Frontal cortex (tissue), 4 donors: ENCODE measurements at places on chromosomes 6 and 20. TPM values are rescaled to one million over a fixed set of nuclear protein-coding genes. Genes with fewer than 3 reads are reported as not detected.

DNA sequence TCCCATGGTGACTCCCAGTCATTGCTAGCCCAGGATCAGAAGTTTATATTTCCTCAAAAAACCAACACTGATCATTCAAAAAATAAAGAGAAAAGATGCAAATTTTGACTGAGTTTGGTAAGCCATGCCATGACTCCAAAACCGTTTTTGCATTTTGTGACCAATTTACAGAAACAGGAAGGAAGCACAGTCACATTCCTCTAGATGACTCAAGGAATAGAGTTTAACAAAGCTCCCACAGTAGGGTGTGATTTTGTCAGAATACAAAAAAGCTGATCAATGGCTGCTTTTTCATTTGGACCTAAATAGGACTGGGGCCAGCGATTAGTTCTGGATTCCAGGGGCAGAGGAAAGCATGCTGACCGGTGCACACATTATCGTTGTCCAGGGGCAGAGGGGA, 179.4 kb upstream of the AFDN start:
- DNase-seq, result no peak

The IL17F gene
- not detected for total RNA-seq

DNA sequence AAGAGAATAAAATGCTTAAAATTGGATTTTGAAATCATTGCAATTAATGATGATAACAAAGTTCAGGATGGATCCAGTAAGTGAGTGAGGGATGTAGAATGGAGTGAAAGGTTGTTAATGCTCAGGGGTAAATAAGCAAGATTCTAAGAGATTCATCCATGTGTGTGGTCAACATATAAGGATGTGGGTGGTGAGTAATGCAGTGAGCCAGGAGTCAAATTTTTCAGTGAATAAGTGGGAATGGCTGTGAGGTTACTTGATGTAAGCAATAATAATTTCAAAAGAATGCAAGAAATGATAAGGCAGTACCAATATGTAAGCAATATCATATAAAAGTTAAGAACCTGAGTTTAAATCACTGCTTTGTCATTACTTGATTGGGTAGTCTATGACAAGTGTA, 207.5 kb upstream of the ADGRB3 start:
- no peak for DNase-seq

GRCh38 chr20:34524426-34524825, 8.2 kb downstream of the DYNLRB1 start:
- DNase-seq, result no peak

The ARFGEF3 gene
- total RNA-seq, result 37.1 TPM

DNA sequence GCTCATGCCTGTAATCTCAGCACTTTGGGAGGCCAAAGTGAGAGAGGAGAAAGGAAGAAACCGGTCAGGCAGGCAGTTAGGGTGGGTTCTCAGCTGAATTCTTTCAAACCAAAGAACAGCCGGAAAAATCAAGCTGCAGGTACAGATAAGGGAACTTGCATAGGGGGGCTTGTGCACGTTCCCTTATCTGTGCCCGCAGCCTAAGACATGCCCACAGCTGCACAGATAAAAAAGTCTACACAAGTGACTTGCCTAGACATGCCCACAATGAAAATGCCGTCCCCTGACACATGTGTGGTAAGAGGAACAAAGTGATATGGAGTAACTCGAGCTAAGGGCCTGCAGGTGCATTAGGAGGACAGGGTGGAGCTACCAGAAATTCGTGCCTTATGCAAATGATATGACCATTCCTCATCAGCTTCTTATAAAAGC, 175.8 kb upstream of the SALL4 start:
- no peak for DNase-seq

The WDR46 gene
- 42.4 TPM for total RNA-seq

- DNase-seq, result no peak
These were observed 24.1 kb downstream of the BFSP1 start for GRCh38 chr20:17507032-17507431.

The CLPSL2 gene
- total RNA-seq, result not detected

- no peak for DNase-seq
These were observed 103.9 kb downstream of the CTNNBL1 start for GRCh38 chr20:37797669-37798175.

- no peak for DNase-seq
These were observed 27.2 kb downstream of the IL22RA2 start for GRCh38 chr6:137146206-137146605.

The SLC17A1 gene
- not detected for total RNA-seq

DNA sequence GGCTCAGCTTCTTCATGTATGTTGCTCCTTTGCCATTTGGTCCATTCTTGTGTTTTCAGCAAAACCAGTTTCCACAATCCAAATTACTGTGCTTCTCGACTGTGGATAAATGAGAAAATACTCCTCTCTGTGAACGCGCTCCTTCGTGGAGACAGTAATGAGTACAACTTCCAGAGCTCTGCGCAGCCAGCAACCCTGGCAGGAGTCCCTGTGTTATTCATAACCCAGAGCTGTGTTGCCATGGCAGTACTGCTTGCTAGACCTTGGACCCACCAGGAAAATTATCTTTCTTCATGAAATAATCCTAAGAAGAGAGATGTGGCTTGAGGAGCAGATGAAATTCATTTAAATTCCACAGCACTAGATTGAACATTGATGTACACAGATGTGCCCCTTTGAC, 73.7 kb downstream of the SLC22A3 start:
- DNase-seq, result no peak

DNA sequence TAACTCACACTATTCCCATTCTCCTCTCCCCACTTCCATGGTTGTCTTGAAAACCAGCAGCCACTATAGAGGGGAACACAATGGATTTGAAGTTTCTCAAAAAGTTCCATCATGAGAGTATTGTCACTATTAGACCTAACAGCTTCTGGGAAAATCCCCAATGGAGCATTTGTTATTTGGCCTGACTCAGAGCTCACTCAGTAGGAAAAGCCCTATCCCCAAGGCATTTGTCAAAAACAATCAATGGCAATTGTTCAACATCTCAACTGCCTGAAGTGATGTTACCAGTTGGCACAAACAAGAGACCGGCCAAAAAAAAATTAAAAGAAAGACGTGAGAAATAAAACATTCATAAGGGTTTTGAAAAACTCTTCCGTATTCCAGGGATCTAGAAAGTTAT, 98.8 kb downstream of the MYLK4 start:
- no peak for DNase-seq

DNA sequence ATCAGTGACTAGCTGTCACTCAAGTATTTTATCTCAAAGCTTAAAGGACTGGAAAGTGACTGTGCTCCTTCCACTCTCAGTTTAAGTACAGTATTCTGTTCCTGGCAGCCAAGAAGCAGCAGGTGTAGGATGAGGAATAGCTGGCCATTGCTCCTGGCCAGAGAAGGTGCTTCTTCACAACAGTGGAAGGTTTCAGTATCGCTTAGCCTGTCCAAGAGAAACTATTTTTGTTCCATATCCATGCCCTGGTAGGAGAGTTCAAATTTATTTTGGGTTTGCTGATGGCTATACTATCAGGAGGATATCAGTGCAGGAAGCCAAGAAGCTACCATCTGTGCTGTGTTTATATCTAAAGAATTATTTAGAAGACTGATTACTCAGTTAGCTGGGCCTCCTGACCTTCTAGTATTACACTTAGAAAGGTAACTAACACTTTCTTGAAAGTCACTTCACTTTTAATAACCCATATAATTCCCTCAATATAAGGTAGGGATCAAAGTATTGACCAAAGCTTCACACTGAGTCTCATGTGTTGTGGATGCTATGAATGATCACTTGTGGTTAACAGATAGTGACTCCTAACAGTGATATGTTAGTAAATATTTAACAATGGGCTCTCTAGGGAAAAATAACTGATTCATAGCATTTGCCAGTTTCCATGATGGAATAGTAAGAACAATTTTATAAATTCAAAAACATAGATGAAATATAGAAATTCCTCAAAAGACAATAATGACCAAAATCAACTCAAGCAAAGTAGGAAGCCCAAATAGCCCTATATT, 99.9 kb downstream of the AIG1 start:
- no peak for DNase-seq

DNA sequence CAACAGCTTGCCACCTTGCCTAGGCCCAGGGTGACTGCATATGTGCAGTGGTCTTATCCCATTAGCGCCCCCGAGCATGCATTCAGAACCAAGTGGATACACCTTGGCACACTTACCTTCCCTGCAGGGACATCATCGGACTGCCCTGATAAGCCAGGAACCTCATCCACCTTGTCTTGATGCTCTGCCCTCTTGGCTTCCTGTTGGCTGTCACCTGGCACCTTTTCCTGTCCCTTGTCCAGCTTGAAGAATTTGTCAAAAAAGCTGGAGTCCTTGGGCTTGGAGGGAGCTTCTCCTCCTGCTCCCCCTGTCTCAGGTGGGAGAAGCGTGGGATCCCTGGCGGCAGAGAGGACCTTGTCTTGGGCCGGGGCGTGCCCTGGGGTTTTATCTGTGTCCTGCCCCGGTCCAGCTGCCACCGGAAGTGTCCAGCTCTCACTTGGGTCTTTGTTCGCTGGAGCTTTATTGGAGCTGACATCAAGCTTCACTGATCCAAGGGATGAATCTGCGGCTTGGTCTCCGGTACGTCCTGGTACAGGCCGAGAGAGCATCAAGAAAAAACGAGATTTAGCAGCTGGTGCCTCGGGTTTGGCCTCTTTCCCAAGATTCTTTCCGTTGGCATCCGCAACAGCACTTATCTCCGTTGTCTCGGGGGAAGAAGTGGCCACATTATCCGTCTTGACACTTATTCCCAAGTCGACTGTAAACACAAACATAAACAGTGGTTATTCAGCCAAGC, 42.0 kb downstream of the BCAS1 start:
- DNase-seq, result peak; percentile 7

GRCh38 chr20:21508230-21509078, 5.4 kb downstream of the NKX2-2 start:
- DNase-seq, result peak; percentile 81

- no peak for DNase-seq
These were observed 297.3 kb upstream of the JAG1 start for GRCh38 chr20:10971096-10971495.

DNA sequence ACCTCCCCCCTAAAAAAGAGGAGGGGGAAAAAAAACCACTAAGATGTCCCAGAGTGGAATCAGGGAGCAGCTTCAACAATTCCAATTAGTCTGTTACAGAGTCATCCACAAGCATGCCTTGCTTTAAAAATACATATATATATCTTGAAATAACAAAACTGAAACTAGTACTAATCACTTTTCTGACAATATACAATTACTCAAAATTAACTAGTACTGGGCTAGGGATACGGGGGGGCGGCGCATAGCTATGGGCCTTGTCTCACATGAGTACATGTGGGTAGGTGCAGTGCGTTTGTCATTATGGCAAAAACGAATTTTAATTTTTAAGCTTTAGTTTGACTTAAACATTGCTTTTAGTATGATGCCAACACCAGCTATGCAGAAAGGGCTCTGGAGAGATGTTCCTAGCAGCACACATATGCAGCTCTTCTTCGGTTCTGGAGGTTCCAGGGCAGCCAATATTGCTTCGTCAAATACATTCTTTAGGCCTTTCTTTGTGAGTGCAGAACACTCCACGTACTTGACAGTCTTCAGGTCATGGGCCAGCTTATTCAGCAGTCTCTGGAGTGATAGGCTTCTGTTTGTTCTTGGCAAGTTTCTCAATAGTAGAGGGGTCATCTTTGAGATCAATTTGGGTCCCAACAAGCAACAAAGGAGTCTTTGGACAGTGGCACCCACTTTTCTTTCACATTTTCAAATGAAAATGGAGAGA, 38.8 kb downstream of the ITCH start:
- DNase-seq, result no peak

DNA sequence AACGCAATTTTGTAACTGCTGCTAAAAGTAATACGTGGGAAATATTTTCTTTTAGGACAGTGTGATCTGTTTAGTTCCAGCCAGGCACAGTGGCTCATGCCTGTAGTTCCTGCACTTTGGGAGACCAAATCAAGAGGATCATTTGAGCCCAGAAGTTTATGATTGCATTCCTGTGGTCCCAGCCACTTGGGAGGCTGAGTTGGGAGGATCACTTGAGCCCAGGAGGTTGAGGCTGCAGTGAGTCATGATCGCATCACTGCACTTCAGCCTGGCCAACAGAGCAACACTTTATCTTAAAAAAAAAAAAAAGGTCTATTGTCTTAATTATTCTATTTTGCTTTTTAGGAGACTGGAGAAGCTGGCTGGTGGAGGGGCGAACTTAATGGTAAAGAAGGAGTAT, 101.5 kb downstream of the CD2AP start:
- DNase-seq, result no peak

DNA sequence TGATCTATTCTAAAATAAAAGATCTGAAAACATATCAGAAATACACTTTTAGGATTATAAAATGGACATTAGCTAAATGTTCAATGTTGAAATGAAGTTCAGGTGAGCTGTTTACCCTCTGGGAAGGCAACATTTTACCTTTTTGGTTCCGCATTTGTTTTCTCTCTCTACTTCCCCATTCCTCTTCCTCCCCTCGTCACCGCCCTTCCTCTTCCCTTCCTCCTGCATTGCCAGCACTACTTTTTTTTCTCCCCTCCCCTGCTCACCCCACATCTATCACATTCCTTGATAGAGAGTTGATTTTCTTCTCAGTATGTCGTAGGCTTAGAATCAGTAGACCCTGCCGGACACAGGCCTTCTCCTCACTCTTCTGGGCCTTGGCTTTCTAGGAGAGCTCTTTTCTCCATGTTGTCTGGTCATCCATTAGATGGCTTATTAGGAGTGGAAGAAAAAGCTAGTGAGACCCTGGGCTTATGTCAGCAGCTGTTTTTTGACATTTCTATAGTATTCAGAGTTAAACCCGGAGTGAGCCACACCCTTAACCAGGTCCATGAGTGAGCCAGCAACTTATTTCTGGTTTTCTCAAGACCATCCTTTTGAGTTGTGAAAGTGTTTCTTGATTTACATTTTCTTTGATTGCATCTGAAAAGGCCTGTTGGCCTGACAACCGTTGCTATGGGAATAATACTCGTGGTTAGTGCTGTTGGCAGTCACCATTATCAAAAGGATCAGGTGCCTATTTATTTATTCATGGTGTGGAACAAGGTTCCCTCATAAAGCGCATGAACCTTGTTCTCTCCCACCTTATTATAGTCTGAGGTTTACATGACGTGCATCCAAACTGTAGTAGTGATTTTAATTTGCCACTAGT, 90.9 kb downstream of the DTD1 start:
- peak; percentile 17 for DNase-seq

- DNase-seq, result no peak
These were observed 39.2 kb upstream of the PIM1 start for GRCh38 chr6:37130704-37131103.

- DNase-seq, result no peak
These were observed 106.9 kb downstream of the TBX18 start for GRCh38 chr6:84657486-84657885.

DNA sequence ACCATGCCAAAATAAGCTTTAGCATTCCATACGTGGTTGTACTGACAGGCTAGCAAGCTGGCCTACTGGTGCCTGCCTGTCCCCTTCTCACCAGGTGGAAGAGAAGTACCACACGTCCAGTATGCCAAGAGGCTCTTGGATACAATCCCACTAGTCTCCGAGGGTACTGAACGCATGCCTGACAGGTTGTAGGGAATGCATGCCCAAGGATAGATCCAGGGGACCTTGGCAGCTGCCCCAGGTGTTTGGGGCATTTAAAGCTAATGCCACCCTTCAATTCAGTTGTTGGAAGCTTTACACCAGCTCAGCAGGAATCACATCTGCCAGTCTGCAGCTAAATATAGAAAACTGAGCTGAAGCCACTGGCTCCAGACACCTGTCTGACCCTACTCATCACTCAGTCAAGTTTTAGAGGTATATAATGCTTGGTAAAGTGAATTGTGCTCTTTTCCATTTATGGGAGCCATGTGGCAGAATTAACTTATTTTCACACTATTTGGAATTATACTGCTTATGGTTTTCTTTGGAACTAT, 4.9 kb downstream of the TUBB2B start:
- no peak for DNase-seq
